ENCODE measurements at places on chromosomes 12 and 14.
A peak's percentile ranks its signal among the peaks of the same experiment; 100 is the strongest.

DNA sequence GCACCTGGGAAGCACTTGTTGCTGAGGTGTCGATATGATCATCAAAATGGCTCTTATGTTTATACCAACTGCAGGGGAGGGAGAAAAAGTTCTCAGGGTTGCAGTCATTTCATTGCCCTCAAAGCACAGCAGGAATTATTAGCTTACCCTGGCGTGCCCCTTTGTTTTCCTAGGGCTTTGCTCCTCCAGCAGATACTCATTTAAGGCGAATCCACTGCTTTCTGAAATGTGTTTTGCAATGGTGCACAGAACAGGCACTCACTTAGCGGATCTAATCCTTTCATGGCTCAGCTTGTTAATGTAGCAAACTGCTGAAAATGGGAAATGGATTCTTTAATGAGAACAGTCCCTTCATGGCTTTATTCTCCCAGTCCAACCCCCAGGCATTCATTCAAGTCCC is 76.7 kb downstream of the NKX2-1 start:
- H3K27me3 ChIP-seq, result peaks cover 95% of the 10 kb centered on the region
- peaks cover 16% of the 10 kb centered on the region for H3K4me1 ChIP-seq
- no peak overlapping the region for H3K4me3 ChIP-seq
- H3K27ac ChIP-seq, result no peak overlapping the region

GRCh38 chr14:33916663-33917565 is 34.0 kb downstream of the EGLN3 start:
- H3K4me3 ChIP-seq, result no peak overlapping the region
- no peak for DNase-seq
- no peak overlapping the region for H3K27ac ChIP-seq
- no peaks in the 10 kb centered on the region for H3K36me3 ChIP-seq
- no peaks in the 10 kb centered on the region for H3K27me3 ChIP-seq

- peaks cover 8% of the 10 kb centered on the region for H3K27me3 ChIP-seq
- peaks cover 25% of the 10 kb centered on the region for H3K4me1 ChIP-seq
- no peak overlapping the region for H3K27ac ChIP-seq
- H3K4me3 ChIP-seq, result peak overlapping the region; percentile 87
Observed at GRCh38 chr14:75295491-75296345, 17.1 kb downstream of the FOS start.

DNA sequence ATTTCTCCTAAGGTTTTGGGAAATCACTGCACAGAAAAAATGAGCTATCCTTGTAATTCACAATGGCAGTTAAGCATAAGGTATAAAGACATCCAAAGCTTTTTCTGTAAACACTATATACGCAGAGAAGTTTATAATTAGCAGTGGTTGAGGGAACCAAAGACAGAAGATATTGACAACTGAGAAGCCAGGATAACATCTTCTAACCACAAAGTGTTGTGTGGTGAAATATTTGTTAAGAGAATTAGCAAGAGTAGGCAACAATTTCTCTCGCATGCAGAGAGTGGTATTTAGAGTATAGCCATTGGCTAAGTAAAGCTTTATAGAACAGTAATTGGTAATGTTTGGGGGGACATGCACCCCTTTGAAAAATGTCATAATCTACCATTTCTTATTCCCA is 123.7 kb upstream of the USP15 start:
- peaks cover 3% of the 10 kb centered on the region for H3K27me3 ChIP-seq
- DNase-seq, result no peak
- no peak overlapping the region for H3K4me3 ChIP-seq

DNA sequence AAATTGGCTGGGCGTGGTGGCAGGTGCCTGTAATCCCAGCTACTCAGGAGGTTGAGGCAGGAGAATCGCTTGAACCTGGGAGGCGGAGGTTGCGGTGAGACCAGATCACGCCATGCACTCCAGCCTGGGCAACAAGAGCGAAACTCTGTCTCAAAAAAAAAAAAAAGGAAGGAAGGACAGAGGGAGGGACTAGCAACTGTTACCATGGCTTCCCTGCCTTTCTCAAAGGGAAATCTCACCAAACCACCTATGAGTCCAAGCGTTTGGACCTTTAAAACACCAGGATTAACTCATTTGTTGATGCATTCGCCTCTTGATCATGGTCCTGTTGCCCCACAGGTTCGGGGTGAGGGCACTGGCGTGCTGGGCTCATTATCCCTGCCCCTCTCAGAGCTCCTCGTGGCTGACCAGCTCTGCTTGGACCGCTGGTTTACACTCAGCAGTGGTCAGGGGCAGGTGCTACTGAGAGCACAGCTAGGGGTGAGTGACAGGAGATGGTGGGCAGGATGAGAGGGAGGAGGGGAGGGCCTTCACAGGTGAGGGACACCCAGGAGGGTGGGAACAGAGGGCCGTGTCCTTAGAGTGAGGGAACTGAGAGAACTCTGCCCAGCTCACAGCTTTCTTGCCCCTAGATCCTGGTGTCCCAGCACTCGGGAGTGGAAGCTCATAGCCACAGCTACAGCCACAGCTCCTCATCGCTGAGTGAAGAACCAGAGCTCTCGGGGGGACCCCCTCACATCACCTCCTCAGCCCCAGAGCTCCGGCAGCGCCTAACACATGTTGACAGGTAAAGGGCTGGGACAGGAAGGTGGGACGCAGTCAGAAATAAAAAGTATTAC is 10.2 kb upstream of the MYL6B start:
- H3K27me3 ChIP-seq, result no peaks in the 10 kb centered on the region
- peaks cover 46% of the 10 kb centered on the region for H3K36me3 ChIP-seq
- H3K27ac ChIP-seq, result no peak overlapping the region
- no peak for DNase-seq
- H3K4me3 ChIP-seq, result no peak overlapping the region

- no peak overlapping the region for H3K27ac ChIP-seq
- DNase-seq, result no peak
- H3K4me1 ChIP-seq, result peaks cover 22% of the 10 kb centered on the region
- H3K27me3 ChIP-seq, result no peaks in the 10 kb centered on the region
- no peak overlapping the region for H3K4me3 ChIP-seq
Observed at GRCh38 chr14:61493239-61493638, 171.9 kb downstream of the PRKCH start.

DNA sequence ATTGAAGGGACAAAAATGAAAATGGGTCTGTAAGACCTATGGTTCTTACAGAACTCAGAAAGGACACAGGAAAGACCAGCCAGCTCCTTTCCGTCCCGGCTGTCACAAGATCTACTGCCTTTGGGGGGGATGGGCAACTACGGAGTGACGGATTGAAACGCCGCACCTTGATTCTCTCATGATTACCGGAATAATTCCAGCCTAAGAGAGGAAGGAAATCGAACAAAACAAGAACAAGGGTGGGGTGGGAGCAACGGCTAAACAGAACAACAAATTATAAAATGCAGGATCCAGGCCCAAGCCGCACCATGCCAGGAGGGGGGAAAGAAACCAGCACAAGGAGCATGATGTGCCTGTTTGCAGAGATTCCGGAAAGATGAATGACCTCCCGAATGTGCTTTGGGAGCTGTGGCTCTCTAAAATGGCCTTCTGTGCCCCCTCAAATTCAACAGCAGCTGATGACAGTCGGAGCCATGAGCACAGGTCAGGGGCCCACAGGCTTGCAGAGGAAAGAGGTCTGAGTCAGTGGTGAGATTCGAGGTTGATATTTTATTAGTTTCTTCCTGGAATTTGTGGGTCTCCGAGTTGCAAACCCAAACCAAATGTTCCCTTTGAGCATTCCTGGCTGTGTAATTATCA is 72.1 kb downstream of the SPRING1 start:
- H3K4me3 ChIP-seq, result no peak overlapping the region
- H3K36me3 ChIP-seq, result no peaks in the 10 kb centered on the region
- peaks cover 35% of the 10 kb centered on the region for H3K4me1 ChIP-seq
- no peaks in the 10 kb centered on the region for H3K27me3 ChIP-seq

DNA sequence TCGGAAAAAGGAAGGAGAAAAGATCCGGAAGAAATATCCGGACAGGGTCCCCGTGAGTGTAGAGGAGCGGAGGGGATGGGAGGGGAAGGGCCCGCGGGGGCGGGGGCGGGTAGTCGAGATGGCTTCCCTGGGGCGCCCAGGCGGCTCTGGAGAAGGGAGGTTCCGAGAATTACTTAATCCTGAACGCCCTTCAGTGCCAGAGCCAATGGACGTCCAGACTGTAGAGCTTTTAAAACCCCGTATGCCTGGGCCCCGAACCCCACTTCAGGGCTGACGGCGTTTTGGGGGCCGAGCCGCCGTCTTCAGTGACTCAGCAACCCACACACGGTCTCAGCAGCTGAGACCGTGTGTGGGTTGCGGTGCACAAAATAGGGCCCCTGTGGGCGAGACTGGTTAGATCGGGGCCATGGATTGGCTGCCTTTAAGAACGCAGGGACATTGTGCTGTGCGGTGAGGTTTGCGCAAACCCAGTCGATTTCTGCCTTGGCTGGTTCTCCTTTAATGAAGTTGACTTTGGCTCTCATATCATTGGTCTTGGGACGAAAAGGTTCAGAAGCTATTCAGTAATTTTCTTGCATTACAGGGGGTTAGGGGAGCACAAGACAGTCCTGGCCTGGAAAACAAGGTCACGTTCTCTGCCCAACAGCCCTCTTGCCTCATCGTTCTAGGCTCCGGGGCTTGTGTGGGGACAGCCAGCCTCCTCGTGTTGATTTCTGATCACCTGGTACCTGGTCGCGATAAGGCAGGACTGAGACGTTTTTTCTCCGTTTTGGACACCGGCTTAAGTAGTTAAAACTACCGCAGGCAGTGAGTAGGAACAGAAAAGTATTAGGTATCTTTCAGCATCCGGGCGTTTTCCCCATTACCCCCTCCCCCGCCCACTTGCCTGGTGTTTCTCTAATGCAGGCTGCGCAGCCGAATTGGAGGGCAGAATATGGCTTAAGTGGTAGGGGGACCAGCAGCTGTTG is 775 bp downstream of the GABARAPL1 start:
- H3K36me3 ChIP-seq, result no peaks in the 10 kb centered on the region
- peaks cover 12% of the 10 kb centered on the region for H3K27me3 ChIP-seq
- H3K4me3 ChIP-seq, result peak overlapping the region; percentile 95
- H3K4me1 ChIP-seq, result peaks cover 24% of the 10 kb centered on the region

- no peak overlapping the region for H3K4me3 ChIP-seq
- DNase-seq, result no peak
- H3K4me1 ChIP-seq, result no peaks in the 10 kb centered on the region
- no peak overlapping the region for H3K27ac ChIP-seq
- H3K27me3 ChIP-seq, result no peaks in the 10 kb centered on the region
Observed at GRCh38 chr14:98433436-98433835, 838.6 kb downstream of the BCL11B start.
